Central memory CD4-positive, alpha-beta T cell (primary cell): ENCODE measurements at places on chromosomes 2 and 18.

- DNase-seq: no peak
Observed at GRCh38 chr2:180985771-180986395, 5.5 kb downstream of the UBE2E3 start.

DNA sequence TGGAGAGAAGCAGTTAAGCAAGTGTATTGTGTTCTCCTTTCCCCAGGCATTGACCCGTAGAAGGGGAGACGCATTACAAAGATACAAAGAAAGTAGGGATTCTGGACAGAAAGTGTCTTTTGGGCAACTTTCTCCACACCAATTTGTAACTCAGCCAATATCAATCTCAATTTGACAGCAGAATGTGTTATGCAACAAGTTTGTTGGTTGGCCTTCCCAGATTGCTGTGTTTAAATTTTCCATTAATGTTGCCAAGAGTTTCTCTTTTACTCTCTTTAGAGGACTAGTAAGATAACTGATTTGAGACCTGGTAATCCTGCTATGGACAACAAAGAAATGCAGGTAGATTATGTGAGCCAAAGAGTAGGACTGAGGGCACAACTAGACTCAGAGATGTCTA lies 279.6 kb downstream of the ZNF804A start:
- DNase-seq: no peak

- DNase-seq: peak; percentile 71
Observed at GRCh38 chr2:263774-264492, at the start of gene SH3YL1. SH3YL1 (minus strand) TSS chr2:264032; CDS start chr2:263984, 48 bp downstream.

DNA sequence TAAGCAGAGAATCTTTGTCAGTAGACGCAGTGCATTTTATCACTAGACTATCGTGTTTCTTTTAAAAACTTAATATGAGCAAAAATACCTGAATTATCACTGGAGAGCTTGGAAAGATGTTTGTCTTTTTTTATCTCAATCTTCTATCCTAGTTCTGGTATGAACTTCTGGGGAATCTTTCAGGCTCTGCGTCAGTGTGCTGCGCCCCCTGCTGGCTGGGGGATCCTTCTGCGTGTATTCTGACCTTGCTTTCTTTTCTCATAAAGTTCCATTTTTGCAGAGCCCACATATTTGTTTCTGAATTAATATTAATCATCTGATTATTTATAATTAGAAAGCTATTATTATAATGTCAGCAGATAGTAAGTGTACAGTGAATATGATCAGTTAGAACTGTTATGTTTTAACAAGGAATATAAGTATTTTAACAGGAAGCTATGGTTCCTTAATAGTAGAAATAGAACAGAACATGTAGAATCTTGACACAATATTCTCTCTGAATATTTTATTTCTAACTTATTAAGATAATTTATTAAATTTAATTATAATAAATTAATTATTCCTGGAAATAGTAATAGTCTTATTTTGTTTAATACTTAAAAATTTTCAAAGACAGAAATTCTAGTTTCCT lies 945.0 kb upstream of the CRIM1 start:
- DNase-seq: no peak

DNA sequence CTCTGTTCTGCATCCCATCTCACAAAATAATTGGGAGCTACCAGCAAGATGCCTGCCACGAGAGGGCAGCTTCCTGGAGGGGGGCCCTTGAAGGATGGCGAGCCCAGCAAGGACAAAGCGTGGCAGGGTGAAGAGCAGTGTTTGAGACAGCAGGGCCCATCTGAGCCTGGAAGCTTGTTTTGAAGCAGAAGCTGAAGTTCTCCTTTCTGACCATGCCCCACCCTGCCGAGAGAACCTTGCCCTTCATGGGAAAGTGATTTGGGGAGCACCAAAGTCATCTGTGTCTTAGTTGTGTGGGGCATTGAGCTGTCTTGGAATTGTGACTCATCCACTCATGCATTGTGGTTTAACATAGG lies 216.3 kb downstream of the BCL11A start:
- DNase-seq: no peak

DNA sequence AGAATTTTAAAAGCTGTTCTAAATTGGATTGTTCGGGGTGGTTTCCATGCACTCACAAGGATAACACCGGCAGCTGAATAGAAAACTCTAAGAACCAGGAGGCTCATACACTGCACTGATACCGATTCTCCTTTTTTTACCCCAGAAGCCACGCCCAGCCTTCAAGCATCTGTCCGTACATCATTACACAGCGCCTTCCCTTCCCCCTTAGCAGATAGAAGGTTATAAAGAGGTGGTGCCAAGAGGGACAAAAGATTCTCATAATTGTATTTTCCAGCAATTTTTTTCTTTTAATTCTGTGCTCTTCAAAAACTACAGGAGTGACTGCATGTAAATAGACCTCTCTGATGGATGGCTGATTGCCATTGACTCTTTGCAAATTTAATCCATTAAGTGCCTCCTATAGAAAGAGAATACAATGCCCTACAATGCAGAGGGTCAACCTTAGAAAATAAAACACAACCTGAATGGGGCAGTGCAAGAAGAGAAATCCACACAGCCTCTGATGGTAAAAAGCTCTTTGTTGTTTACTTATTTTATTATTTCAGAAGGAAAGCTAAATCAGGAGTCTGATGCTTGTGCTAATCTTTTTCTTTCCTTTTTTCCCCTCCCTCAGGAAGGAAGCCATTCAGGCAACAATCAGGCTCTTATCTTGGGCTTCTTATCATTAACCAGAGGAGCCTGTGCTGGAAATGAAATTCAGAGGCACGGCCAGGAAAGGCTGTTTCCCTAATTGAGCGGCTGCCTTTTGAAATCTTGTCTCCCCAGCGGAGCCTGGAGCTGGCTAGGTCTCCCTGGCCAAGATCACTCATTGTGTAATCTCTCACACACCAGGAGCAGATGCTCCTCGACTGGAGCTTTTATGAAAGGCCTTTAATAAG lies 198.9 kb upstream of the NABP1 start:
- no peak for DNase-seq

DNA sequence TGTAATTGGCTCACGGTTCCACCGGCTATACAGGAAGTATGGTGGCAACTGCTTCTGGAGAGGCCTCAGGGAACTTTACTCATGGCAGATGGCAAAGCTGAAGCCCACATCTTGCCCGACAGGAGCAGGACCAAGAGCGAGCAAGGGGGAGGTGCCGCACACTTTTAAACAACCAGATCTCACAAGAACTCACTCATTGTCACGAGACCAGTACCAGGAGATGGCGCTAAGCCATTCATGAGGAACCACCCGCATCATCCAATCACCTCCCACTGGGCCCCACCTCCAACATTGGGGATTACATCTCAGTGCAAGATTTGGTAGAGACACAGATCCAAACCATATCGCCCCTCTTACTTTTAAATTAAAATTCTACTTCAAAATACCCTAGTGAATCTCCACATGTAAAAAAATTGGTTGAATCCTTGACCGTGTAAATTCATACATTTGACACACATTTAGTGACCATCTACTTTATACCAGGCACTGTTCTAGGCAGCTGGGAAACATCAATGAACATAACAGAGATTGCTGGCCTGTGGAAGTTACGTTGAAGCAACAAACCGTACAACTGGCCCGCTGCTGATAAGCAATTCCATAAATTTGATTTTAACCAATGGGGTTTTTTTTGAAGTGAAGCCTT lies 87.6 kb downstream of the ALPK2 start:
- peak; percentile 8 for DNase-seq

DNA sequence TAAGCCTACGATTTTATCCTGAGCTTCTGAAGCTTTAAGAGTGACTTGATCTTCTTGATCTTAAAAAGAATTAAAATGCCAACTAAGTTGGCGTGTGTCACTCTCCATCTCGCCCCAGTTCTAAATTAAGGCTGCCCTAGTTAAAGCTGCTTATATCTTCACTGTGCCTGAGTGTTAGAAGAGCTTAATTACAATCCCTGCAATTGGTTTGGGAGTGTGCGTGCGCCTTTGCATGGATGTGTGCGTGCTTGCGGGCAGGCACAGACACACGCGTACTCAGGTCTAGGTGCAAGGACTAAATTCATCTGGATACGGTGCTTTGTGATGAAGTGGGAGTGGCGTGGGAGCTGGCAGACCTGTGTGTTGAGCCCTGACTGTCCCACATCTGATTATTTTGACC lies 201.5 kb downstream of the FAM210A start:
- DNase-seq: no peak

- no peak for DNase-seq
Observed at GRCh38 chr18:3119401-3120341, 100.1 kb downstream of the MYOM1 start.

GRCh38 chr2:74504591-74504990 lies 2.9 kb downstream of the PCGF1 start:
- DNase-seq: no peak

- no peak for DNase-seq
Observed at GRCh38 chr2:181264441-181264840, 192.7 kb upstream of the ITGA4 start.

- DNase-seq: no peak
Observed at GRCh38 chr2:39300044-39300978, 56.5 kb upstream of the CDKL4 start.

- DNase-seq: no peak
Observed at GRCh38 chr2:240725671-240726070, 34.0 kb downstream of the AQP12A start.

- DNase-seq: no peak
Observed at GRCh38 chr2:240604291-240604938, 17.9 kb downstream of the CAPN10 start.

DNA sequence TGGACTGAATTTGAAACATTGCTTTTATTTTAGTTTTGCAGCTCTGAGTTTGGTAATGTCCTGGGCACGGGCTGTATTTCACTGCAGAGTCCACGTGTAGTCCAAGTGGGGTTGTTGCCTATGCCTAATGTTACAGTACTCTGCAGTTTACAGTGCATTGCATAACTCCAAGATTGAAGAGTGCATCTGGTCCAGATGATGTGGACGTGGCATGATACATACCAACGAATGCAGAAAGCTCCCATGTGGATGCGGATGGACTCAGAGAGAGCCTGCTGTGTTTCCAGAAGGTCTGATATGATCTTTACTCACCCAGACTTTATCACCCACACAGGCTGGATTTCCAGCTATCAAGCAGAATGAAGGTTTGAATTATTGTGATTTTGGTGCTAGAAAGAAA lies 44.4 kb upstream of the CCDC68 start:
- no peak for DNase-seq

GRCh38 chr2:122368576-122369243 lies 613.3 kb downstream of the TSN start:
- DNase-seq: no peak

DNA sequence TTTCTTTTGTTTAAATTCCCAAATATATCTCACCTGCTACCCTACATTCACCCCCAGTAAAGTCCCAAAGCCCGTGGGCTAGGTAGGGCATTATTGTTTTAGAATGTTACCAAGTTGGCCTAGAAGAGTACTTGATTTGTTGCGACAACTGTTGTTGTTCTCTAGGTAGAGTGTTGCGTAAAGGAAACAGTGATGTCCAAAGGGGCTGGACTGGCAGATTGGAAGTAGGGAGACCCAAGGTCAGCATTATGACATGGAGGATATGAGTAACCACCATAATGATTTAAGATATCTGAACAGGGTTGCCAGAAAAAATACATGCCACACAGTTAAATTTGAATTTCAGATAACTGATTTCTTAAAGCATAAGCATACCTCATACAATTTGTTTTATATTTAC lies 39.2 kb downstream of the SCN1A start:
- no peak for DNase-seq

GRCh38 chr2:118784860-118785259 lies 62.6 kb downstream of the EN1 start:
- DNase-seq: no peak

DNA sequence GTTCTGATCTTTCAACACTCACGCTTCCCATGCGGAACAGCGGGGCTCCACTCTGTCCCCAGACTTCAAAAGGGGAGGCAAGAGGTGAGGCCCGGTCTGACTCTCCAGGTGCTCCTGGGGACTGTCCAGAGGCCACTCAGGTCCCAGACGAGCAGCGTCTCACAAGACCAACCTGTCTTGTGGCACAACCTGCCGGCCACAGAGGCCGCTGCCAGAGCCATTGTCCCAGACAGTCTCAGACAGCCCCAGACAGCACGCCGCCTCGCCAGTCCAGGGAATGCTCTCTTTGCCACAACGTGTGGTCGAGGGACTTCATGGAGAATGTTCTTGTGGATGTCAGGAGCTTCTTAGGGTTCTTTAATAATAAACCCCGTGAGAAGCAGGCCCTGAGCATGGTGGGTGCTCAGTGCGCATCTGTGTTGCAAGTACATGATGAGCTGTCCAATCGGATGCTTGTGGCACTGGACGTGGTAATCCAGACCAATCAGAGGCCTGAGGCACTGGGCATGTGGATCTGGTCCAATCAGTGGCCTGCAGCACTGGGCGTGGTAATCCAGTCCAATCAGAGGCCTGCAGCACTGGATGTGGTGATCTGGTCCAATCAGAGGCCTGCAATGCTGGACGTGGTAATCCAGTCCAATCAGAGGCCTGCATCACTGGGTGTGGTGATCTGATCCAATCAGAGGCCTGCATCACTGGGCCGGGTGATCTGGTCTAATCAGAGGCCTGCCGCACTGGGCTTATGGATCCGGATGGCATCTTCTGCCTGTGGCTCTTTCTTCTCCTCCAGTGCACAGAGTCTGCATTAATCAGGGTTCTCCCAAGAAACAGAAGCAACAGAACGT lies 76.4 kb downstream of the TMEM18 start:
- DNase-seq: no peak

DNA sequence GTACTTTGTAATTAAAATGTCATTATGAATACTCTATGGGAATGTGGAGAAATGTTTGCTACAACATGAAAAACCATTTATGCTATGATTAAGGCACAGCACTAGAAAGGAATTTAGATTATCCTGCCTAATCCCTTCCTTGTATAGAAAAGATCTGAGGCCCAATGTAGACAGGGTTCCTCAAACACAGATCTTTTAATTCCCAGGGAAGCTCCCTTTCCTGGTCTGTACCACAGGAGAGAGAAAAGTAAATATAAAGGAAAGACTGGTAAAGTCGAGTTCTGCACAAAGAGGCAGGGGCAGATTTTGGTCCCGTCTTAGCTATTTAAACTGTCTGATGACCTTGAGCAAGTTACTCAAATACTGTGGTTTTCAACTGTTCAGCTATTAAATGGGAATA lies 84.7 kb downstream of the ICA1L start:
- no peak for DNase-seq

DNA sequence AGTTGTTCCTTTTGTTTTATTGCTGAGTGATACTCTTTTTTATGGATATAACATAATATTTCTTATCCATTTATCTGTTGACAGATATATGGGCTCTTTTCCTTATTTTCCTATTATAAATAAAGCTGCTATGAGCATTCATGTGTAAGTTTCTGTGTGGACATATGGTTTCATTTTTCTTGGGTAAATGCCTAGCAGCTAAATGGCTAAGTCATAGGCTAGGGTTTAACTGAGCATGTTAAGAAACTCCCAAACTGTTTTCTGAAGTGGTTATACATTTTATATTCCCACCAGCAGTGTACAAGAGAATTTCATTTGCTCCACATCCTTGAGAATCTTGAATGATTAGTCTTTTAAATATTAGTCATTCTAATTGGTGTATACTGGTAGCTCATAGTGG lies 786.6 kb upstream of the CDH2 start:
- no peak for DNase-seq

- no peak for DNase-seq
Observed at GRCh38 chr2:1824202-1824905, 80.0 kb upstream of the PXDN start.

GRCh38 chr2:127004893-127005600 lies 101.9 kb downstream of the BIN1 start:
- no peak for DNase-seq

GRCh38 chr2:156986339-156986988 lies 271.0 kb upstream of the GALNT5 start:
- DNase-seq: no peak

- no peak for DNase-seq
Observed at GRCh38 chr18:79617511-79618500, 61.8 kb upstream of the CTDP1 start.
